ENCODE measurements at places on chromosomes 12 and 14. TPM values are rescaled to one million over a fixed set of nuclear protein-coding genes. Genes with fewer than 3 reads are reported as not detected.
A peak's percentile ranks its signal among the peaks of the same experiment; 100 is the strongest.

The KRT81 gene
- not detected for total RNA-seq

The FZD10 gene
- total RNA-seq: 0.84 TPM

The LRP6 gene
- total RNA-seq: 55.8 TPM

The TMEM121 gene
- total RNA-seq: 1.5 TPM

The BEST3 gene
- not detected for total RNA-seq

DNA sequence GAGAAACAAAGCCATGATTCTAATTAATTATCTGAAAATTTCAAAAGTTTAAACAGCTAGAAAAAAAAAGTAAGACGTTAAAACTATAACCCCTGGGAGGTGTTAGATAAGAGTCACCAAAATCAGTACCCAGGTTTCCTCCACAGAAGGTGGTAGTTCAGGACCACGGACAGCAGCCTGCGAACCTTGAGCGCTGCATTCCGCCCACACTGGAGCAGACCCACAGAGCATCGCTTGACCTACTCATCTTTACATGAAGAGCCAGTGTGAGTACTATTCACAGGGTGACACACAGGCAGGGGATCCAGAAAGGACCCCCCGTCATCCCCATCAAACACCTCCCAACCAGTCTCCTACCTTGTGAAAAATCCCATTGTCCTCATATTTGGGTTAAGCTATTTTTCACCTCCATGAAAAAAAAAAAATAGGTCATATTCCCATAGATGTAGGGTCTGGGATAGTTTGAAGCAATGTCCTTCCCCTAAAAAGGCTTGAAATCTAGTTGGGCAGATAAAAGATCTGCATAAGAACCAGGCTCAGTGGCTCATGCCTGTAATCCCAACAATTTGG, 8.8 kb upstream of the CHGA start:
- DNase-seq: no peak

The ADAM21 gene
- not detected for total RNA-seq

The RERG gene
- 19.6 TPM for total RNA-seq

DNA sequence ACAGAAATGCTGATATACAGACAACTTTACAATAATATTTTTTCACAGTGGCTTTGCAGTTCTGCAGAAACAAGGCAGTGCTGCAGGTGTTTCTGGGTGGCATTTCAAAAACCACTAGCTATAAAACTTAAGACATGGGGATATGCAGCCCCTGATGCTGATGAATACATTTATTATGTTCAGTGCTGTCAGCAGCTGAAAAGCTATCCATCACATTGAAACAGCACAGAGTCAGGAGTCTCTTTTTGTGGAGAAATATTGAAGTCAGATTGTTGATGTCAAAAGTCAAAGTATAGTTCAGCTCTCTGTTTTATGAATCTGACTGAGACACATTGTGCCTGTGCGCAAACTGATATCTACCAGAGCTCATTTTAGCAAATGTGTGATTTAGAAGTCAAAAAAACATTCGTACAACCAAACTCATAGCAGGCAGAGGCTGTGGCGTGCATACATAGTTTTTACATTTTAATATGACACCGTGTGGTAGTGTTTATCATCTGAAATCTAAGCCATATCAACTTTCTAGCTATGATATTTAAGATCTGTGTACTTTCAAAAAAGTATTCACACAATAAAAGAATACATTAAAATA, 467.6 kb downstream of the PRKD1 start:
- no peak for DNase-seq

GRCh38 chr14:54815016-54815415, 87.6 kb downstream of the GCH1 start:
- no peak for DNase-seq

DNA sequence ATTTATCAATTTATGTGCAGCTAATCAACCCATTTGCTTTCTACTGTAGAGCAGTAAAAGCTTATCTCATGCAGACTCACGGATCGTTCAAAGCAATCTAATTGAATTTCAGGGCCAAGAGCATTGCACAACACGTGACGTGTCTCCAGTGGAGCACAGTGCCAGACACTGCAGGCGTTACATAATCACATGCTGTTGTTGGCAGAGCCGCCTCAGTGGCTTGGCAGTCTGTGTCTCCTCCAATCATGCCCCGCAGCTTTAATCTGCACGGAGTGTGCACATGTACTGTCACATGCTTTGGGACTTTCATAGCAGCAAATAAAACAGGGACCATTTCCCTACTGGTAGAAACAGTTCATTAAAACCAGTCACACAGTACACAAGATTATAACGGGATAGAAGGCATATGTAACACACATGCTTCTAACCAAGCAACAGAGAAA, 309.3 kb downstream of the ITPR2 start:
- peak; percentile 90 for DNase-seq

GRCh38 chr14:93059917-93060545, 55.7 kb downstream of the ITPK1 start:
- DNase-seq: no peak

The C14orf39 gene
- not detected for total RNA-seq

The CD69 gene
- 14.5 TPM for total RNA-seq

- DNase-seq: no peak
These were observed 8.7 kb downstream of the MARK3 start for GRCh38 chr14:103393676-103394626.

The TMEM132C gene
- 0.64 TPM for total RNA-seq

DNA sequence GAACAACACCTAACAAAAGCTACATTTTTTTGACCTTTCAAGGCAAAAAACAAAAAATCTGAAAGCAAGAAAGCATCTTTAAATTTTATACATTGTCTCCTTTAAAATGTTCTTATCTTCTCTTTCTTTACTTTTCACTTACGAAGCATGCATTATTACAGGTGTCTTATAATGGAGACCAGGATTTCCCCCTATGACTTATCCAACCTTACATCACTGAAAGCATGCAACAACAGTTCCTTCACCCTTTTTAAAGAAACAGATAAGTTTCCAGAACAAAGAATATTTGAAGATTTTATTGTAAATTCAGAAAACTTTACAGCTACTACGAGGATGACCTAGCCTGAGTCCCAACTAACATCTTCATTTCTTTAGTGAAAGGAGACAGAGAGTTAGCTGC, 277.2 kb downstream of the AKAP6 start:
- DNase-seq: no peak

The HOXC4 gene
- total RNA-seq: 0.61 TPM

- no peak for DNase-seq
These were observed 56.1 kb upstream of the EIF5 start for GRCh38 chr14:103277931-103278330.

- no peak for DNase-seq
These were observed 29.5 kb downstream of the PPP4R4 start for GRCh38 chr14:94203473-94204210.

The PROX2 gene
- total RNA-seq: not detected

The KRT79 gene
- total RNA-seq: 5.4 TPM

GRCh38 chr14:67397536-67397935, 14.4 kb downstream of the PLEK2 start:
- no peak for DNase-seq

The KCNJ8 gene
- total RNA-seq: 20.9 TPM

The ZFHX2 gene
- total RNA-seq: 2.3 TPM

DNA sequence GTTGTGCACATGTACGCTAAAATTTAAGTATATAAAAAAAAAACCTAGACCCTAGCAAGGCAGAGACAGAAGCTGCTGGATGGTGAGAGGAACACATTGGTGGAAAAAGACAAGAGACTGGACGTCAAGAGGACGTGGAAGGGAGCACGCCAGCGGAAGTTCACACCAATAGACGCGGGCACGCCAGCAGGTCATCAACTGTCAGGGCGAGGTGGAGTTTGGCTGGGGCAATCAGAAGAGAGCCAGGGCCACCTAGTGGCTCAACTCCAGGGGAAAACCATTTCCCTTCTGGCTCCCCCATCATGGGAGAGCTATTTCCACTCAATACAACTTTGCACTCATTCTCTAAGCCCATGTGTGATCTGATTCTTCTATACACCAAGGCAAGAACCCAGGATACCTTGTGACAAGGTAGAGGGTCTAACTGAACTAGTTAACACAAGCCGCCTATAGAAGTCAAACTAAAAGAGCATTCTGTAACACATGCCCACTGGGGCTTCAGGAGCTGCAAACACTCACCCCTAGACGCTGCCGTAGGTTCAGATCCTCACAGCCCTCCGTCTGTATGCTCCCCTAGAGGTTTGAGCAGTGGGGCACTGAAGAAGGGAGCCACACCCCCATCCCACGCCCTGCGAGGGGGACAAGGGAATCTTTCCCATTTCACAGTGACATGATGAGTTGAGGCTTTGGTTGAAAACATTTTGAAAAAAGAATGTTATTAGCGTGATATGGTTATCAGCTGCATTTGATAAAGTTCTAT, 702.7 kb downstream of the TMTC2 start:
- DNase-seq: peak; percentile 60

- no peak for DNase-seq
These were observed 25.4 kb downstream of the BCL11B start for GRCh38 chr14:99246536-99247097.

- DNase-seq: no peak
These were observed 148.7 kb upstream of the KRR1 start for GRCh38 chr12:75660107-75660530.

The C12orf54 gene
- not detected for total RNA-seq

DNA sequence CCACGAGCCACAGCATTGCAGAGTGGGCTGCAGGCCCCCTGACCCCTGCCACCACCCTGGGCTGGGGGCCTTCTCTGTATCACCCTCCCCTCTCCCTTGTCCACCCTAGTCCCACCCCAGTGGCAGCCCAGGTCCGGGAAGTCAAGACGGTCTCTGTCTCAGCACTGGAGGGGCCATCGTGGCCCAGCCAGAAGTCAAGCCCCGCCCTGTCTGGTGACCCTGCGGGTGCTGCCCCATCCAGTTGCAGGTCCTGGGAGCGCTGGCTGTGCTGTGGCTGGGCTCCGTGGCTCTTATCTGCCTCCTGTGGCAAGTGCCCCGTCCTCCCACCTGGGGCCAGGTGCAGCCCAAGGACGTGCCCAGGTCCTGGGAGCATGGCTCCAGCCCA, 2.7 kb downstream of the PLD4 start:
- no peak for DNase-seq

The MYF5 gene
- not detected for total RNA-seq

The CISTR gene
- not detected for total RNA-seq

- peak; percentile 86 for DNase-seq
These were observed 523 bp downstream of the WSB2 start for GRCh38 chr12:118060301-118061010.

GRCh38 chr12:21296751-21297406, 37.8 kb downstream of the SLCO1A2 start:
- no peak for DNase-seq

- no peak for DNase-seq
These were observed 119.0 kb downstream of the GCH1 start for GRCh38 chr14:54783660-54784015.

The KERA gene
- total RNA-seq: not detected

DNA sequence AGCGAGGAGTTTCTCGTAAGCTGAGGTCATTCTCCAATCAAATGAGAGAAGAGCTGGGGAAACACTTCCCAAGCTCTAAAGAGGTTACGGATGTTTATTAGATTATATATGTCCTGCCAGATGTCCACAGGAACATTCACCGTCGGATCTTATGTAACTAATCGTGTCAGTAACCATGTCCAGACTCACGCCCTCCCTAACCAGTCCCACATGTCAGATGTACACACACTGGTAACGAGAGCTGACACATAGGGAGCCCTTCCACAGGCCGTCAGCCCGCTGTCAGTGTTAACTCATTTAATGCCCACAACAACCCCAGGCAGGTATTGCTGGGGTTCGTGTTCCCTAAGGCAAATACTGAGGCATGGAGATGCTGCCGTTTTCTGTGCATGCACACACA, 223.7 kb upstream of the RTL1 start:
- DNase-seq: no peak

DNA sequence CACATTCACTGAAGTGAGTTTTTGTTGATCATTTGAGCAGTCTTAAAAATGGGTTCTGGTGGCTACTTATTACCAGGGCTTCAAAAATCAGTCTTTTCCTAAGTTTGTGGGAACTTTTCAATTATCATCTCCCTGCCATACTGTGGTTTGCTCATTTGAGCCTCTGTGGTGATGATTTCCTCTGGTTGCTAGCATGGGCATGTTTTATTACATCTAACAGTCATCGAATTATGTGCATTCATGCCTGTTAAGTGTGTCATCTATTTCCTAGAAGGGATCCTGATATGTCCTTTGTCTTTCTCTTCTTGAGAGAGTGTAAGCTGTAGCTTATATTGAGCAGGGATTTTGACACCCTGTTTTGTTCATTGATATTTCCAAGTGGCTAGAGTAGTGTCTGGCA, 116.8 kb downstream of the WIF1 start:
- DNase-seq: no peak

DNA sequence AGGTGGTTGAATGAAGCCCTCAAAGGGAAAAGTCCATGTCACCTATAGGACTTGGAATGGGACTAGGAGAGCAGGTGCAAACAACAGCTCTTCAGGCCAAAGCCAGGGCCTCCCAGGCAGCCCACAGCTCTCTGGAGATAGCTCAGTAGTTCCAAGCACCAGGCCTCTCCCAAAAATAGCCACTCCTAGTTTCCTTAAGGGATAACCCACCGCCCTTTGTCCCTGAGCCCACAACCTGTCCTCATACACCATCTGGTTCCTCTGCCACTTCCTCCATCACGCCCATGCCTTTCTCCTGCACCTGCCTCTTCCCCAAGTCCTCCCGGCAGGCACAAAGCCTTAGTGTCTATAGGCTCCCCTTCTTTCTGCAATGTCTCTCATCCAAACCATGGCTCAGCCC, 2.1 kb downstream of the RAB15 start:
- DNase-seq: peak; percentile 30

DNA sequence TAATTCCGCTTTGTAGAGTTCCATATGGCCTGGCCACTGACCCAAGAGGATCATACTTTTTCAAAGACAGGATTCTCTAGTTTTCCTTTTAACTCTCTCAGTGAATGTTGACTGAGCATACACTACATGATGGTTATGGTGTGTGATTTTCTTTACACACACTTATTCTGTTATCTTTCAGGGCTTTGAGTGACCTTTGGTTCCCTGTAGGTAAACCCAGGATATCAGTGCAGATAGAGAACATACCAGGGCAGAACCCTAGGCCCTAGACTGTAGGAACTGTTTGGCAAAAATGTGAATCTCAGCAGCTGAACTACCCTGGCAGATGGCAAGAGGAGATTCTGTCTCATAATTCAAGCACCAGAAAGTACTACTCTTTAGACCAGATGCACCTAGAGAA, 159.6 kb downstream of the KCNA5 start:
- DNase-seq: no peak

The GALNT8 gene
- total RNA-seq: 0.67 TPM

The GON7 gene
- 10.5 TPM for total RNA-seq

- no peak for DNase-seq
These were observed 56.1 kb downstream of the DAAM1 start for GRCh38 chr14:59244581-59244980.
